ENCODE measurements at places on chromosomes 3 and 15.

- no peak for DNase-seq
These were observed 7.9 kb downstream of the RPL32 start for GRCh38 chr3:12833222-12834161.

GRCh38 chr3:122443090-122443489 is 27.2 kb upstream of the WDR5B start:
- DNase-seq, result no peak

DNA sequence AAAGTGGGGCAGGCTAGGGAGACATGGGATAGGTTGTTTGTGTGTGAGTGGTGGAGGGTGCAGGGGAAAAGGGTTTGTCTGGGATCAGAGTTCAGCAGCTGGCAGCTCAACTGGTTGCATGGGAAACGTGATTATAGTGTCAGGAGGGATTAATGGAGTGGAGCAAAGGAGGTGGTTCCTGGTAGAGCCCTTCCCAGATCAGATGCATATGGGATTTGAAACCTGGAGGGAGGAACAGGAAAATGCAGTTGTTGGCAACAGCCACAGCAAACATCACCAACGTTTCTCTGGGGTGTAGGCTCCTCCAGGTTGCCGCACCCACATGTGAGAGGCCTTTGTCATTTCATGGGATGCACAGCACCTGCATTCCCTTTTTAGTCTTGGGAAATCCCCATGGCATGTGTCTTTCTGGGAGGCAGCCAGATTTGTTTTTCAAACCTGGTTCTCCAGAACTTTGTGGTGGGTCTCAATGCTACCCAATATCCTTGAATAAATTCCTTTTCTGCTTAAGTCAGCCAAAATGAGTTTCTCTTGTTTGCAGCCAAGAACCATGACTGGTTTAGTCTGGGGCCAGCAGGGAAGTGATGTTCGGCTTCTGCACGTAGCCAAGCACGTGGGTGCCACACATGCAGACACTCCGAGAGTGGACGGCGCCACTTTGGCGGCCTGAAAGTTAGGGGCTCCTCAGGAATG is 61.3 kb downstream of the BDH1 start:
- DNase-seq, result no peak

- DNase-seq, result no peak
These were observed 476.3 kb downstream of the AGBL1 start for GRCh38 chr15:86555939-86556338.

DNA sequence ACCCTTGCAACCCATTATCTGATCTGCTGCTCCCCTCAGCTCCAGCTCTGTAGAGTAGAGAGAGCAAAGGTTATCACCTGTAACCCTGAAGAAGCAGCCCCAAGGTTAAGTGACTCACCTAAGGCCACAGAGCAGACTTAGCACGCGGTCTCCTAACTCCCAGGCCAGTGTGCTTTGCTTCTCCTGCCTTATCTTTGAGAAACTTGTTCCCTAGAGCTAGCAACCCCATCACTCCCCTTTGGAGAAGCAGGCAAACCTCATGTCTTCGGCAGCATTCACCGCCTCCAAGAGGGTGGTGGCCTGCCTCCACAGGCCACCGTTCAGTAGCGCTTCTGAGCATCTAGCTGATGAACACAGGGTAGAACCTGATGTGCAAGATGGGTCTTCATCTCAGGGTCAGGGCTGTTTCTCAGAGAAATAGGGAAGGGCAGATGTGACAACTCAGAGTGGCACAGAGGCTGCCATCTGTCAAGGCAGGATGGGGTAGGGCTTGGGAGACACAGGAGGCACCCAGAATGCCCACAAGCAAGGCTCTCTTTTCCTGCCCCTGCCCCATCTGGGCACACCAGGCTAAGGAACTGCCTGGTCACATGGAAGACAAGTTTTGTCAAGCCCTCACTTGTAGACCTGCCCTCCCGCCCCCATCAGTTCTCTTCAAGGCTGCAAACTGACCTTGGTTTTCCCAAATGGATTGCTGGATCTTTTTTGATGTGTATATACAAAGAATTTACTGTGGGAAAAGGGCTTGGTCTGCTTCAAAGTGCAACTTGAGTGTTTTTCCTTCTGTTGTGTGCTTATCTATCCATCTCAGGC is 34.9 kb upstream of the CLK3 start:
- DNase-seq, result no peak

- no peak for DNase-seq
These were observed 121.3 kb downstream of the THRB start for GRCh38 chr3:24373198-24373959.

GRCh38 chr3:140902791-140903190 is 38.8 kb upstream of the SLC25A36 start:
- DNase-seq, result no peak

GRCh38 chr15:54789376-54789775 is 407.4 kb downstream of the RSL24D1 start:
- DNase-seq, result no peak

GRCh38 chr3:44874308-44874707 is at the start of gene TGM4:
TGM4 (plus strand) TSS chr3:44874608; CDS start chr3:44874679, 71 bp downstream.
- DNase-seq, result no peak

DNA sequence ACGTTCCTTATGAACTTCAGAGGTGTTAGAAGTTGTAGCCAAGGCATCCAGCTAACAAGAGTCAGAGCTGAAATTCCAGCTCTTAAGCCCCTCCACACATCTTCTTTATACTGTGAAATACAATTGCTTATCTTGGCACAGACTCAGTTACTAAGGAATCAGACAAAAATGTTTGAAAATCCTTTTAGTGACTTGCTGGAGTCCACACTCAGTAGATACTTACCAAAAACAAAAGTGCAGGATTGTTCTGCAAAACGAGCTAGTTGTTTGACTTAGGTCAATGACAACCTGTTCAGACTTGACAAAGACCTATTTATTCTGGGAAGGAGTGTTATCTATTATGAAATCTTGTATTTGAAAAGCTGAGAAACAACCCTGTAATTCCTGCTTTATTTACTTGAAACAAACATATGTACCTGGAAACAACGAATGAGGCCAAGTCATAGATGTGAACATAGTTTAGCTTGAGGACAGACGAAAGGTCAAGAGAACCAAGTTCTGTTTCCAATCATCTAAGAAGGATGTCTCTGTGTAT is 38.5 kb downstream of the B3GNT5 start:
- no peak for DNase-seq

DNA sequence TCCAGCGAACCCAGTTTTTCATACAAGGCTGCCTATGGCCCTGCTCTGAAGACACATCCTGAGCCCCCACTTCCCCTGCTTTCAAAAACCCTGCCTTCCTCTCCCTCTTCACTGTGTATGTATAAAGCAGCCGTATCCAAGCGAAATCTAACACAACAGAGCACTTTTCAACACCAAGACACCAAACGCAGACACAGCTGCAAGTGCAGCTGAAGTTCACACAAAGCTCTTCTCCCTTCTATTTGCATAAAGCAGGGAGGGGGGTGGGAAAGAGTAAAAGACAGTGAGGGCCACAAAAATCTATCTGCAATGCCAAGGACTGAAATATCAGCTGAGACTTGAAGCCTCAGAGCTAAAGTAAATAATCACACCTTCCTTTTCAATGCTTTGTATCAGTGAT is 35.1 kb upstream of the CSPG5 start:
- no peak for DNase-seq
